Activated CD4-positive, alpha-beta T cell treated with anti-CD3 and anti-CD28 coated beads, Interleukin-2, Interleukin-6, amounts not matched to agents 100 ng/mL and 50 ng/mL, durations not matched to agents 16 hours and 8 hours (primary cell): ENCODE measurements at places on chromosomes 12 and 14.
A peak's percentile ranks its signal among the peaks of the same experiment; 100 is the strongest.

GRCh38 chr12:99367181-99367580 is 280.4 kb upstream of the GARIN6 start:
- DNase-seq = no peak

DNA sequence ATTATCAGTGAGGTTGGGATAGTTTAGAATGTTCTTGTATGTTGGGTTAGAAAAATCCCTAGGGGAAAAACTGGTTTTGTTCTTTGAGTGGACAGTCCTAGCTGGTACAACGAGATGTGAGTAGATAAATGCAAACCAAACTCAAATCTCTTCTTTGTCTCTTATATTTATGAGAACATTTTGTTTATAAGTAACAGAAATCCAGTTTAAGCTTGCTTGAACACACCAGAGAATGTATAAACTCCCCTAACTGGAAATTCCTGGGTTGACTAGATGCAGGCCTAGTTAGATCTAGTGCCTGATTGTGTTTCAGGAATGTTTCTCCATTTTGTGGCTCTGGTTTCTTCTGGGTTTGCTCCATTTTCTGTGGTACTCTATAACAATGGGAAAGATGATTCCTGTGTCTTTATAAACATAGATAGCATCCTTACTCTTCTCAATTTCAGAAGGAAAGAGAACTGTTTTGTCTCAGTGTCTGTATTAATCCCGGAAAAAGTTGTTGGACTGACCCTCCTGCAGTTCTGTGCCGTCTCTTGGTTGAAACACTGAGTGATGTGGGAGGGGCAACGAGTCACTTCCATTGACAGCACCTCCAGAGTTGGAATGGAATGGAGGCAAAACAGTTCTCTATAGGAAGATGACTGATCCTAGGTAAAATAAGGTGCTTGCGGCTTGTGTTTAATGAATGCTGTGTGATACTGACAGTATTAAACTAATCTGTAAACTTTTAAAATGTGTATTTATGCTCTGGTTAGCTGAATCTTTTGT is 244.8 kb downstream of the TMTC2 start:
- no peak for DNase-seq

- no peak for DNase-seq
These were observed 40.3 kb downstream of the NOPCHAP1 start for GRCh38 chr12:105026411-105026810.

- peak; percentile 40 for DNase-seq
These were observed 15.9 kb downstream of the TAOK3 start for GRCh38 chr12:118356809-118357256.

DNA sequence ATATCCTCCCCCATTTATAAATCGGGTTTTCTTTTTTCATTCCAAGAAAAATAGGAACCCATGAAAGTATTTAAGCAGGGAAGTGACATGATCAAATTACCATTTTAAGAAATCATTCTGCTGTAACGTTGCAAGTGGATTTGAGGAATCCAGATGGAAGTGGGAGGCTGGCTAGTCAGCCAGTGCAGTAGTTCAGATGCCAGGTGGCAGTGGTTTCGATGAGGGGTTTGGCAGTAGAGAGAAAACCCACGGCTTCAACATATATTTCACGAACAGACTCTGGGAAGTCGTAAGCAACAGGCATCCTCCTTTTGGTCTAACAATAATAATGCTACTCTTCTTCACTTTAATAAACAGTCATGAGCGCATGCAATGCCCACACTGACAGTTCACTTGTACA is 25.0 kb downstream of the PDZRN4 start:
- DNase-seq = no peak

- no peak for DNase-seq
These were observed 193.7 kb downstream of the SLC6A15 start for GRCh38 chr12:84718906-84719305.

GRCh38 chr12:51635346-51635745 is 44.3 kb downstream of the SCN8A start:
- no peak for DNase-seq

DNA sequence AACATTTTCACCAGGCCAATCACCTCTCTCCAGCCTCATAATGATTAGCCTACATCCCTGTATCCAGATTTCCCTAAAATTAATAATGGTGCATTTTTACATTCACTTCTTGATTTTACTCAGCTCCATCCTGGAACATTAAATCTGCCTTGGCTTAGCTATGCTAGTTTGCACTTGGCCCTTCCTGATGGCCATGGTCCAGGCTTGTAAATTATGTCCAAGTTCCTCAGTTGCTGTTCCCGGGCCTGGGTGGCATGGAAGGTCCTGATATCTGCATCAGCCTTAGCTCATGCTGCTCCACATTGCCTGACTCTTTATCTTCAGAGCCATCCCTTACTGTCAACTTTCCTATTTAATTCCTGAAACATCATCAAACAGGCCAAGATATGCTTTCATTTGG is 11.1 kb upstream of the METTL17 start:
- DNase-seq = no peak

DNA sequence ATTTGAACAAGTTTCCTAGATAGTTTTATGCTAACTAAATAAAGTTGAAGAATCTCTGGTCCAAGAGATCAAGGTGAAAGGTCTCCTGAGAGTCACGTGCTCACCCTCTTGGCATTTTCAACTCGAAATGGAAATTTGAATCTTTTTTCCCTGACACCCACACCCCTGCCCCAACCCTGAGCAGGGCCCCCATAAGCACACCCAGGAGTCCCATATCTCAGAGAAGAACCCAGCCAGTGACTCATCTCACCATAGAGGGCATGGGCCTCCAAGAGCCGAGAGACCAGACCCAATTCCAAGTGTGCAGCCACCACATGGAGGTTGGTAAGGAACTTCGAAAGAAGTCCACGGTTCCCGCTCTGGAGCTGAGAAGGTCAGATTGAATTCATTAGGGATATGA is 32.6 kb downstream of the TEP1 start:
- no peak for DNase-seq

DNA sequence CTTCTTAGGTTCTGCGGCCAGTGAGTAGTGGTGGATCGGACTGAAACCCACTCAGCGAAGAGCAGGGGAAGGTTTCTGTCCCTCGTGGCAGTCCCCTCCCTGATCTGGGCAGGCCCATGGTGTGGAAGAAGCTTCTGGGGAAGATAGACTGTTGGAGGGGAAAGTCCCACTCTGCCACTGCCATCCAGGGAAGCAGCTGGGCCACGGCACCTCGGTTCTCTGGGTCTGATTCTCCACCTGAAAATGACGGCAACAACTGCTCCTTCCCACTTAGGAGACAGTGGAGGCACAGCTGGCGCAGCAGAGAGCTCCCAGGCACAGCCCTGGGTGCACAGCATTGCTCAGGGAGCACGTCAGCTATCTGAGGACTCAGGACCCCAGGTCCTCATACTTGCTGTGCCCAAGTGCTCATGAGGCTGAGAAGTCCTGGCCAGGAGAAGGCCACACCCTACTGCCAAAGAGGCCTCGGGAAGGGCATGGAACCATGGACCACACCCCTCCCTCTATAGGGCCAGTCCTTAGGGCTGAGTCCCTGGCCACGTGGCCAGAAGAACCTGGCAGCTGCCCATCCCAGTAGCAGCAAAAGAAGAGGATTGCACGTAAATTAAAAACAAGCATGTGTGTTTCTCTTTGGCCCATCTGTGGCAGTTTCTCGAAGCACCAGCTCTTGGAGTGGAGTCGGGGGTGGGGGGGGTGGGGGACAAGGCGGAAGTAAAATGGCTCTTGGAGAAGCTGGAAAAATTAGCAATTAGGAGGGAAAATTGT is 85.3 kb upstream of the BCL11B start:
- DNase-seq = no peak

DNA sequence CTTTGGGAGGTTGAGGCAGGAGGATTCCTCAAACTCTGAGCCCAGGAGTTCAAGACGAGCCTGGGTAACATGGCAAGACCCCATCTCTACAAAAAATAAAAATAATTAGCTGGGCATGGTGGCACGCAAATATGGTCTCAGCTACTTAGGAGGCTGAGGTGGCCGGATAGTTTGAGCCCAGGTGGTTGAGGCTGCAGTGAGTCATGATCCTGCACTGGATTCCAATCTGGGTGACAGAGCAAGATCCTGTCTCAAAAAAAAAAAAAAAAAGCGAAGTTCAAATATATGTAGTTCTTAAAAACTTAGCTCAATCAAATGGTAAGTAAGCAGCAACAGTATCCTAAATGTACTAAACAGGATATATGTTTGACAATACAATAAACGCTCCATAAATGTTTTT is 85.5 kb upstream of the SSTR1 start:
- DNase-seq = no peak

DNA sequence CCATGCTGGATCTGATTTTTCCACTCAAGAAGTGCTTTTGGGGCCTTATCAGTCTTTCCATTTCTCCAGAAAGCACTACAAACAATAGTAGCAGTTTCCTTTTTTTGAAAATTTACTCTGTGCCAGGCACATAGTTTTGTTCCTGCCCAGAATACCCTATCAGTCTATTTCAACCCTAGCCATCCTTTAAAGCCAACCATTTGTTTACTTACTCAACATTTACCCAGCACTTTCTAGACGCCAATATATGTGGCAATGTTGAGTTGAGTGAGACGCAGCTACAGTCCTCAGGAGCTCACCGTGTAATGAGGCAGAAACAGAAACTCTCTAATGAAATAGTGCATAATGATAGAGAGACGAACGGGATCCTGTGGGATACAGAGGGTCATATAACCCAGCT is 32.9 kb upstream of the CHST11 start:
- no peak for DNase-seq

DNA sequence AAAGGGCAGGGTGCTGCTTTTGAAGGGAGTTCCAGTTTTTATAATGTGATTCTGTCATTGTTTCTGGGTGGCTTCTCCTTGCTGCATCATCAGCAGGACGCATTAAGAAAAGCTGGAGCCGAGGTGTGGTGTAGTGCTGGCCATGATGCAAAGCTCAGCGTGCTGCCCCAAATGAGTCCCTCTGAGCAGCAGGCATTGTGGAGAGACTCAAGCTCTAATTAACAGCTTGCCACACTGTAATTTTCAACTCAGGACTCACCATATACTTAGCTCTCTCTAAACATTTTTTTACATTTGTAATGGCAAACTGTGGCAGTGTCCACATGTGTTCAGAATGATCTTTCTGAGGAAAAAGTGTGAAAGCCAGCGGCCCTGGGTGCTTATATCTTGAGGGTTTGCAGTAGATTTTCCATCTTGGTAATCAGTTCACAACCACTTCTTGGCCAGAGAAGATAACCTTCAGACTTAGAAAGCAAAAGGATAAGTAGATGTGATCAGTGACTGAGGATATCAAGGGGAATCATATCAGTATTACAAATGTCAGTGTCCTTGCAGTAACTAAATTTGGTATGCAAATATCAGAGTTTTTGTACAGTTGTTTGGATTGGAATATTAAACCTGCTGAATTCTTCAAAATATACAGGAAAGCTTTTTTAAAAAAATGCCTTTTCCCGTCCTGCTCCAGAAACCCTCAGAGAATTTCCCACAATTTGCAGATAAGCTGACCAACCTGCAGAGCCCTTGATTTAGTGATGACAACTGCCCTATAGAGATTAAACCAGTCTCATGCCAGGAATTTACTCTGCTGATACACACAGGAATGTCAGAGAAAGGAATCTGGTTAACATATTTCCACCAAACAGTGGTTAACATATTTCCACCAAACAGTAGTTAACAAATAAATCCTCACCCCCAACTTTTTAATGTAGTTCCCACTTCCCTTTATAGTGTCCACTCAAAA is 63.6 kb downstream of the DAAM1 start:
- DNase-seq = no peak

DNA sequence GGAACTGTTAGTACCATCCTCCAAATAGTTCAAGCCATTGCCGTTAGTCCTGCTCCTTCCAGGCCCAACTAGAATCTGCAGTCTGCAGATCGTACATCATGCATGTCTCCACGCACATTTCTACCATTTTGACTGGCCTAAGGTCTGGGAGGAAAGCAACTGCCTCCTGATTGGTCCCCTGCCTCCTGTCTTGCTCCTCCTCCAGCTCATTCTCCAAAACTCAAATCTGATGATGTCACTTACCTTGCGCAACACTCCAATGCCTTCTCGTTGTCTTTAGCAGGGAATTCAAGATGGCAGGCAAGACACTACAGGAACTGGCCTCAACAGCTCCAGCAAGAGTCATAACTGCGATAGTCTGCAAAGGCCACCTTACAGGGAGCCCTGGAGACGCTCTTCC is 9.7 kb upstream of the HCAR1 start:
- DNase-seq = no peak

- DNase-seq = no peak
These were observed 314.3 kb downstream of the RAD51B start for GRCh38 chr14:68133856-68134255.

DNA sequence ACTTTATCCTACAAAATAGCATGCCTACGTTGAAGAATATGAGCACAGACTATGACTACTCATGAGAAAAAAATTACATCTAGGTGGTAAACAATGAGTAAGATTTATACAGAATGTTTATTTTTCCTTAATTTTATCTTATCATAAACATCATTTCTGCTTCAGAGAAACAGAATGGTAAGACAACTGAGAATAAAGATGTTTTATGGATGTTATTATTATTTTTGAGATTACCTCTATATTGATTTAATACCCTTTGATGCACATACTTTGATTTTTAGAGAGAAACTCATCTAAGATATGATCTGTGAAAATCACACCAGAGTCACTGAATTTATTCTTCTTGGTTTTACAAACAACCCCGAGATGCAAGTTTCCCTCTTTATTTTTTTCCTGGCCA is at the start of gene OR10A7:
Gene OR10A7, plus strand, starts transcription at position 301 of the 400 bp plus-strand sequence. Its CDS starts 0 bp downstream, at position 301.
- no peak for DNase-seq

DNA sequence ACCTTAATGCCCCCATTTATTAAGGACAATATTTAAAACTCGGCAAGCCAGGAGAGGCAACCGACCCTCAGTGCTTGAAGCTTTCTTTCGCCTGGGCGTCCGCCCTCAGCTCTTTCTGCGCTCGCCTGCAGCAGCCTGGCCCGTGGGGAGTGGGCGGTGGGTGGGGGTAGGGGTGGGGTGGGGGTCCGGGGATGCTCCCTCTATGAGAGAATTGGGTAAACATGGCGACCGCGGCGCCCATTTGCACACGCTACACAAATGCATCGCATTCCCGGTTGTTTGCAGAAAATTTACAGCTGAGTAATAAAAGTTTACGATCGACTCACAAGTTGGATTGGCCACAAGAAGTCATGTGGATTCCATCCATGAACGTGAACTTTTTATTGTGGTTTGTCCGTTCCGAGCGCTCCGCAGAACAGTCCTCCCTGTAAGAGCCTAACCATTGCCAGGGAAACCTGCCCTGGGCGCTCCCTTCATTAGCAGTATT is 7.7 kb downstream of the HOXC8 start:
- no peak for DNase-seq

DNA sequence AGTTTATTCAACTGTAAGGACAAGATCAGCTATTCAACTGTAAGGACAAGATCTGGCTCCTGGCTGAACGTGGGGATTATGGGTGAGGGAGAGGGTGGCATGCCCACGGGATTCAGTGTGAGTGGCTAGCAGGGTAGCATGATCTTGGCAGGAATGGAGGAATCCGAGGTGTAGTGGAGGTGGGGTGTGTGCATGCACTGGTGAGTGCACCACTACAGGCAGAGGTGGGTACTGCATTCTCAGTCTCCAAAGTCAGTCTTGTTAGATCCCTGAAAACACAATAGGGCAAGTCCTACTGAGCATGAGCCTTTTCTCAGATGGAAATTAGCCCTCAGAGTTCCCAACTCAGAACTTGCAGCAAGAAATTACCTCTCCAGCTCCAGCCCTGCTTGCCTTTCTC is 32.2 kb upstream of the DCD start:
- peak; percentile 45 for DNase-seq
